ENCODE measurements at places on chromosomes 5 and 9. TPM values are rescaled to one million over a fixed set of nuclear protein-coding genes. Genes with fewer than 3 reads are reported as not detected.

- H3K36me3 ChIP-seq, result no peaks in the 10 kb centered on the region
- H3K27ac ChIP-seq, result no peak overlapping the region
- H3K4me1 ChIP-seq, result no peaks in the 10 kb centered on the region
- no peak for DNase-seq
- no peak overlapping the region for H3K4me3 ChIP-seq
Measured at GRCh38 chr9:101477214-101477613, 41.6 kb upstream of the ALDOB start.

DNA sequence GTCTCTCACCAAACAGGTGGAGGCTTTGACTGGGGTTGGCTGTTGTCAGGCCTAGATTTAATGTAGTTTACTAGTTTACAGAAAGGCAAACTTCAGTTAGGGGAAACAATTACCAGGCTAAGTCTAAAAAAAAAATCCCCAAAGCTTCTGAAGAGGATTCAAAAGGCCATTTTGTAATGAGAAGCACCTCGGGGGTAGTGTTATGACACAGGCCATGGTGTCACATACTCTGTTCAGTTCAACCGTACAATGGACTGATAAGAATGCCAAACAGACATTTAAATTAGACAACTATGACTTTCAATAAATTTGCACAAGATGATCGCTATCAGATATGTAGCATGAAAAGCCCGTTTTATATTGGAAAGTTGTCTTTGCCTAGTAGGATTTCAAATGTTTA is 120.1 kb upstream of the PCA3 start:
- no peak overlapping the region for H3K4me3 ChIP-seq
- no peak overlapping the region for H3K27ac ChIP-seq
- DNase-seq, result no peak
- peaks cover 4% of the 10 kb centered on the region for H3K4me1 ChIP-seq

MELK gene
- 1.6 TPM for total RNA-seq

DNA sequence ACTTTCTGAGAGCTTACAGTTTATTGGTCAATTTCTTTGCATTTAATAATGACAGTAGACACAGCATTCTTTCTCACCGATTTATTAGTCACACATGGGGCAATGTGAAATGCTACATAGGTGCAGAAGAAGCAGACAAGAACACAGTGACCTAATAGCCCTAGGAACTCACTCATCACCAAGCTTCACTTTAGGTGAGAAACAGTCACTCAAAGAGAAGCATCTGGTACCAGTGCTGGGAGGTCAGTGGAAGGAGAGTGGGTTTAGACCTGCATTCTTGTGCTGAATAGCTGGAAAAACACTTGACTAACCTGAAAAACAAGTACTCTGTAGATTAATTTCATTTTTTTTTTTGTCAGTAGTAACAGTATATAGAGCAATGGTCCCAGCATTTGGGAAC is 179.6 kb downstream of the GRIA1 start:
- no peak overlapping the region for H3K27ac ChIP-seq
- H3K4me3 ChIP-seq, result no peak overlapping the region
- no peaks in the 10 kb centered on the region for H3K36me3 ChIP-seq
- no peaks in the 10 kb centered on the region for H3K4me1 ChIP-seq
- no peaks in the 10 kb centered on the region for H3K27me3 ChIP-seq
- no peak for DNase-seq

TMEM215 gene
- not detected for total RNA-seq

GRCh38 chr9:77375956-77376532 is 198.7 kb downstream of the VPS13A start:
- no peaks in the 10 kb centered on the region for H3K4me1 ChIP-seq
- DNase-seq, result no peak
- H3K36me3 ChIP-seq, result peaks cover 4% of the 10 kb centered on the region
- no peak overlapping the region for H3K4me3 ChIP-seq

All from natural killer cell (primary cell).